NCI-H1436 (cell line): ENCODE measurements at places on chromosomes 1 and 21.

DNA sequence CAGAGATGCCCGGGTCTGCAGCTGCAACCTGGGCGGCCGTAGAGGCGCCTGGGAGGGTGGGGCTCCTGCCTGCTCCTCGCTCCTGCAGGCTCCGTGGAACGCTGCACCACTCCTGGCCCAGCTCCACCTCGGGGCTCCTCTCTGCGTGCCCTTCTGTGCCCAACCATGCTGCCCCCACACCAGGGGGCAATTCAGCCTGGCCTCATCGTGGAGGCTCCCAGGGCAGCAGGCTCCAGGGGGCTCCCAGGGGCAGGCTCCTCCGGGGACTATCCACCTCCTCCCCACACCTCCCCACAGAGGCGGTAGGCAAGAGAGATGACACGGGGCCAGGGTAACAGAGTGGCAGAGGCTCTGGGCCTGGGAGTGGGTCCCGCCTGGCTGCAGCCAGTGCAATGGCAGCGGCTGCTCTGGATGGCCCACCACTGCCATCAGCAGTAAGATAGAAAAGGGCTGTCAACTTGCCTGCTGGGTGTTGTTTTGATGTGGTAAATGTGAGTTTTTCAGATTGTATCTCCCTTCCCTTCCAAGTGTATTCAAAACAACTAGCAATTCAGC, 22.4 kb upstream of the LRRC8C start:
- no peak for DNase-seq

GRCh38 chr1:65112811-65113210, 35.2 kb upstream of the AK4 start:
- no peak for DNase-seq

- no peak for DNase-seq
Measured at GRCh38 chr1:239155466-239156091, 230.8 kb upstream of the CHRM3 start.

DNA sequence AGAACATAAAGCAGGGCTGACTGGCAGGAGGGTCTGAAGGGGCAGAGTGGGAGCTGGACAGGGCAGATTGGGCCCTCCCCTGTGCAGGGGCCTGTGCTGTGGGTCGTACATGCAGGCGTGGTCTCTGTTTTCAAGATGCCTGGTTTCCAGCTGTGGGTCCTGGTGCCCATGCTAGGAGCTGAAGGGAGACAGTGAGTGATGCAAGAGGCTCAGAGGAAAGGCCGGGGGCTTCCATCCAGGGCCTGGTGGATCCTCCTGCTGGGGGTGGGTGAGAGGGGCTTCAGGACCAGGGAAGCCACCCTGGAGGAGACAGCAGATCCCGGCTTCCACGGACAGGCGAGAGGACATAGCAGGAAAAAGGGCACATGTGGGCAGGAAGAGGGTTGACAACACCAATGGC, 349.0 kb upstream of the VAMP3 start:
- no peak for DNase-seq

- no peak for DNase-seq
Measured at GRCh38 chr1:27001570-27002360, 8.3 kb downstream of the TRNP1 start.

- no peak for DNase-seq
Measured at GRCh38 chr1:2602866-2603520, 16.4 kb downstream of the PRXL2B start.

- DNase-seq: no peak
Measured at GRCh38 chr1:8362701-8363101, 44.8 kb downstream of the SLC45A1 start.

DNA sequence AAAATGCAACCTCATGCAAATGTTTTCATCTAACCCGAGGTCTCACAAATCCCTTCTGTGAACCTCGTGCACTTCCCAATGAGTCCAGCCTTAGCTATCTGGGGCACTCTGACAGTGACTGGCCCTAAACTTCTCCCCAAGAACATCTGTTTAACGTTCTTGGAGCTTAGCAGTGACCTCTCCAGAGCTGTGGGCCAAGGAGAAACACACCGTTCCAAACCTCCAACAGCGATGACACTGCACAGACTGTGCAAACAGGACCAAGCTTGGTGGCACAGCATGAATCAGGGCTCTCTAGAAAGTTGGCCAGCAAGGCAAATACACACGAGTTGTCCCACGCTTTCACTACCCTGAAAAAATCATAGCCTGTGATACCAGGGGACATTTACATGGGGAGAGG, 15.8 kb downstream of the BEND5 start:
- no peak for DNase-seq

DNA sequence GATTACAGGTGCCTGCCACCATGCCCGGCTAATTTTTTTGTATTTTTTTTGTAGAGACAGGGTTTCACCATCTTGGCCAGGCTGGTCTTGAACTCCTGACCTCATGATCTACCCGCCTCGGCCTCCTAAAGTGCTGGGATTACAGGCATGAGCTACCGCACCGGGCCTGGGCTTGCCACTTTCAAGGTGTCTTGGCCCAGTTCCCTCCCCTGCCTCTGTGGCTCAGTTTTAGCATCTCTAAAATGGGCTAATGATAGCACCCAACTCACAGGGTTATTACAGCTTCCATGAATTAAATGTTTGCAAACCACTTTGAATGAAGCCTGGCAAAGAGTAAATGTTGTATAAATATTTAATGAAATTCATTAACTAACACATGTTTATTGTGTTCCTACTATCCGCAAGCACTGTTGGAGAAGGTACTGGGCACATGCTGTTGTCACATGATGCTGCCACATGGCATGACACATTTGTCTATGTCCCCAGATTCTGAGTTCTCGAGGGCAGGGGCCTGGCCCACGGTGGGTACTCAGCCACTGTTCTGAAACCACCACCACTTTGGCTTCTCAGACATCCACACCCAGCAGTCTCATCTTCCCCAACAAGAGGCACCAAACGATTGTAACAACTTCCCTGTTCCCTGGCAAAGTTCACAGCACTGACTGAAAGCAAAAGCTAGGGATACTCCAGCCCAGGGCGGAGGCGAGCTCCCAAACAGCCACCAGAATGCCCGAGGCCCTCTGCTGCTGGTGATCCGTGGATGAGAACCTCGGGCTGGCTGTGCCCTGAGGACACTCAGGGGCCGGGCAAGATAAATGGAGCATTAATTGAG, 9.7 kb downstream of the IFFO2 start:
- DNase-seq: no peak

- no peak for DNase-seq
Measured at GRCh38 chr1:171115280-171115897, 24.7 kb downstream of the FMO3 start.

DNA sequence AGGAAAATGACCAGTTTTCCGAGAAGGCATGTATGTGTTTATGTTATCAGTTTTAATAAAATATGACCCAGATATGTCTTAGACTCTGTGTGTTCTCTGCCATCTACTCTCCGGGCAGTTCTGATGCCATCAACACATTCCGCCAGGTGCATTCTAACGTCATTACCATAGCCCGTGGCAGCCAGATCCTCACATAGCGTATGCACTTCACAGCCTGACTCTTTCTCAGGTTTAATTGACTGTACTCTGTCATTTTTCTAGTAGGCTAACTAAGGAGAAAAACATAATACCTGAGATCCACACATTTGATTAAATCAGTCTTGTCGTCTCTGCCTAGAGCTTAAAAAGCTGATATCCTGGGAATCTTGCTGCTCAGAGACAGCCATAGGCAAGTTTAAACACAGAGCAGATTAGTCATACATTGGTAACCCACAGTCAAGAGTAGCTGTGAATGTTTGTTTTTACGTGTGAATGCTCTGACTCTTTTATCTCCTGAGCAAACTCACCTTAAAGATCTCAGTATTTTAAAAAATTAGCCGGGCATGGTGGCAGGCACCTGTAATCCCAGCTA, 175.9 kb downstream of the GREM2 start:
- no peak for DNase-seq

DNA sequence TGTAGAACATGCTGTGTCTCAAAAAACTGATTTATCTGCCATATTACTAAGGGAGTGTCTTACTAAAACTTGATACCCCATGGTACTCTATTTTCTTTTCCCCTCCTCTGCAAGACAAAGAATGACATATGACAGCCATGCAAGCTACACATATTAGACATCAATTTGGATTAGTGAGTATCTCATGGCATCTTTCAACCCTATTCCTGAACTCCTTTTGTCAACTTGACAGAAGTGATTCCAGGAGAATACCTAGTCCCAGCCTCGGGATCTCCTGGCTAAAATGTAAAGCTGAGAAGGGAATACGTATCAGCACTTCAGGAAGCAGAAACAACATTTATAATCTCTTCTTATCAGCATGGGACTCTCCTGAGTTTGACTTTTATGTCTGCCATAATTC, 43.7 kb downstream of the ADGRL2 start:
- no peak for DNase-seq

GRCh38 chr1:219812491-219813203, 115.7 kb downstream of the SLC30A10 start:
- DNase-seq: peak; percentile 84

DNA sequence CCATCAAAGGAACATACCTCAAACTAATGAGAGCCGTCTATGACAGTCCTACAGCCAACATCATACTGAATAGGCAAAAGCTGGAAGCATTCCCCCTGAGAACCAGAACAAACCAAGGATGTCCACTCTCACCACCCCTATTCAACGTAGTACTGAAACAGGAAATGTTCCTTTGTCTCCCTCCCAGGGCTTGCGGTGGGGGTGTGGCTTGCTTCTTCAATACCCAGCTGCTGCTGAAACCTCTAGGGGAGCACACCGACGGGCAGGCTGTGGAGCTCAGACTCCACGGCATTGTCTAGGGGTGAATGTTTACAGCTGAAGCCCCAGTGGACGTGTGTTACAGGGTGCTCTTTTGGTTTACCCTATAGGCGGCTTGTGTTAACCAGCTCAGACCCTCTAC, 30.5 kb upstream of the B3GALT2 start:
- DNase-seq: peak; percentile 69

DNA sequence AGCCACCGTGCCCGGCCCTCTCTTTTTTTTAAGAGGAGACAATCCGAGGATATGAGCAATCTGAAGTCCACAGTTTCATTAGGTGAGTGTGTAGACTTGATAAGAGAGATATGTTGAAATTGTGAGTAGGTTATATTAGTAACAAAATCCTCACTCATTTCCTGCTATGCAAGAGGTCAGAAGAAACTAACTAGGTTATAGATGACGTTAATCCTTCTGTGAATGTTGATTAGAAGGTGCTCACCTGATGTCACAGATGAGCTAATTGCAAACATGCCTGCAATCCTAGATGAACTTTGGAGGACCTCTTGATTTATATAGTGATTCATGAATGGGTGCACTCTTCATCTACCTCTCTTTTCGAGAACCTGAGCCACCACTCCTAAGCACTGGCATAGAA, 29.3 kb downstream of the NTMT2 start:
- no peak for DNase-seq

DNA sequence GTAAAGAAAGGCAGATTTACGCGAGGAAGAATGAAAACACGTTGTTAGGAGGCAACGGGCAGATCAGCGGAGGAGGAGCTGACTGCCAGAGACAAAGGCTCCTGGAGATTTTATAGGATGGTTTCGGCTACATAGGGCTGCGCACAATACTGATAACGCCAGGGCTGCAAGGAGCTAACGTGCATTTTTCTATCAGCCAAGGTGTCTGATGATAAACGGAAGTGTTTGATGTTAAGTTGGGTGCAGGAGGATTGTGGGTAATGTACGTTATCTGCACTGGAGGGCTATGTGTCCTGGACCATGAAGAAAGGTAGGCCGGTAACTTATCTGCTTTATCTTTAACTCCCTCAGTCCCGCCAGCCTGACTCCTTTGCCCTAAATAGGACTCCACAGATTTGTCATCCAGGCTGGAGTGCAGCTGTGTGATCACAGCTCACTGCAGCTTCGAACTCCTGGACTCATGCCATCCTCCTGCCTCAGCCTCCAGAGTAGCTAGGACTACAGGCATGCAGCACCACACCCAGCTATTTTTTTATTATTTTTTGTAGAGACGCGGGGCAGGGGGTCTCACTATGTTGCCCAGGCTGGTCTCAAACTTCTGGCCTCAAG, 29.6 kb downstream of the SETD4 start:
- DNase-seq: no peak

DNA sequence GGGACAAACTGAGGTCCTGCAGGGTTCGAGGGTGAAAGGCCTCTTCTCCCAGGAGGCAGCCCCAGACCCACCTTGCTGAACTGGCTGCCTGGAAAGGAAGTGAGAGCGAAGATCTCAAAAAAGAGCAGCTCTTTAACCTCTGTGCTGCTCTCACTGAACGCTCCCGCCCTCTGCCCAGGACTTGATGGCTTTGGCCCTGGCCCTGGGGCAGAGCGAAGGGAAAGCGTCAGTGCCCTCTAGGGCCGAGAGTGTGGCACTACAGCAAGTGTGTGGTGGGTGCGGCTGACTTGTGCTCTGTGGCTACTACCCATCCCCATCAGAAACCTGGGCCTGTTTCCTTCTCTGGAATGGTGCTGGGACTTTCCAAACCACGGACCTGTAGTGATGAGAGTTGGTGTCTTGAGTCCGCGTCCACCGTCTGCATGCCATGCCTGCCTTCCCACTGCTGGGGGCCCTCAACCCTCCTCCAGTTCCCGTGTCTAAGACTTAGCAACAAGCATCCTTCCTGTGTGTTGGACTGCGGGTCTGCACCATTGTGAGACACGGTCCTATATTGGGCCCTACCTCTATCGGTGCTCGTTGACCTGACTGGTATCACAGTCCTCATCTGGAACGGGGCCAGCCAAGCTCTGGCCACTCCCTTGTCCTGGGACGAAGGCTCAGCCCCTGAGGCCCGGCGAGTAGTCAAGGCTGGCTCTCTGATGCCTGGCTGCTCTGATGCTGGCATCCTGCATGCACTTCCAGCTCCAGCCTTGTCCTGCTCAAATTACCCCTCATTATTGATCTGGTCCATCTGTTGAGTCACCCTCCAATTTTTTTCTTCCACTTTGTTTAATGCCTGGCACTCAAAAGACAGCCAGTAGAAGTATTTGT, 180.3 kb downstream of the DISC1 start:
- DNase-seq: peak; percentile 66

DNA sequence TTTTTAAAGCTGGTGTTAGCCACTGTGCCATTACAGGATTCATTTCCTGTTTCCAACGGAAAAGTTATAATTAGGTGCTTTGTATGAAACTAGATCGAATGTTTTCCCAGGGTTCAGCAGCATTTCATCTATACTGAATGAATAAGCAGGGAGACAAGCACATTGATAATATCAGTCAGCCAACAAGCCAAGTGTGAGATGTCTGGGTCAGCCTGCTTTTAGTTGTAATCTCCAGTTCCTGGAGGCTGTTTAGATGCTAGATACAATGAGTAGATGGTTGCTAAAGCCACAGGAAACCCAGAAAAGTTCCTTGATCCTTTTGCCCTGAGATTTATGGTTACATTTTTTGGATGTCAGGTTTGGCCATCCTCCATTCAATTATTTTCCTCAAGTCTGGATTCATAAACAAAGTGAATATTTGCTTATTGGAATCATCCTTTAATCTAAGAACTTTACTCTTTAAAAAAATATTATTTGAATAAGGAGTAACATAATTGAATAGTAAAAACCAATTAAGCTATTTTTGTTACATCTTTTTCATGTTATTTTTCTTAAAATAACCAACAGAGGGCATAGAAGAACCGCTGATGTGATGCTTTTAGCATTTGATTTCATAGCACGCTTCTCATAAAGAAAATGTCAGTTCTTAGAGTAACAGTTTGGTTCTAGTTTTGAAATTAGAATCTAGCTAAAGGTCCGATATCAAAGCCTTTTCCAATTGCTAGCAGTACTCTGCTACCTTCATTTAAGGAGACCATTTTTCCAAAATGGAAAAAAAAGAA, 76.6 kb downstream of the HSPA13 start:
- DNase-seq: no peak

GRCh38 chr1:243917177-243917862, 67.3 kb upstream of the AKT3 start:
- DNase-seq: peak; percentile 50
